ENCODE measurements at places on chromosomes 2 and 18. TPM values are rescaled to one million over a fixed set of nuclear protein-coding genes. Genes with fewer than 3 reads are reported as not detected.

Gene NT5C1B
- not detected for total RNA-seq

Gene PAX8
- 0.80 TPM for total RNA-seq

Gene COLEC12
- 0.08 TPM for total RNA-seq

Gene LMAN2L
- 23.0 TPM for total RNA-seq

Gene CD8A
- 0.37 TPM for total RNA-seq

Gene SLC40A1
- total RNA-seq = 3.4 TPM

Gene KLHL30
- 0.24 TPM for total RNA-seq

Gene MYOM1
- total RNA-seq = 0.05 TPM

Gene CENPA
- 57.9 TPM for total RNA-seq

Gene ALPG
- total RNA-seq = 0.15 TPM

Gene REG3A
- total RNA-seq = not detected

Measured in A549 treated with CORT108297 at 1 μM for 4 hours (cell line).